Cortex of kidney (tissue), 1 donor: ENCODE measurements at places on chromosomes 3 and 15.

DNA sequence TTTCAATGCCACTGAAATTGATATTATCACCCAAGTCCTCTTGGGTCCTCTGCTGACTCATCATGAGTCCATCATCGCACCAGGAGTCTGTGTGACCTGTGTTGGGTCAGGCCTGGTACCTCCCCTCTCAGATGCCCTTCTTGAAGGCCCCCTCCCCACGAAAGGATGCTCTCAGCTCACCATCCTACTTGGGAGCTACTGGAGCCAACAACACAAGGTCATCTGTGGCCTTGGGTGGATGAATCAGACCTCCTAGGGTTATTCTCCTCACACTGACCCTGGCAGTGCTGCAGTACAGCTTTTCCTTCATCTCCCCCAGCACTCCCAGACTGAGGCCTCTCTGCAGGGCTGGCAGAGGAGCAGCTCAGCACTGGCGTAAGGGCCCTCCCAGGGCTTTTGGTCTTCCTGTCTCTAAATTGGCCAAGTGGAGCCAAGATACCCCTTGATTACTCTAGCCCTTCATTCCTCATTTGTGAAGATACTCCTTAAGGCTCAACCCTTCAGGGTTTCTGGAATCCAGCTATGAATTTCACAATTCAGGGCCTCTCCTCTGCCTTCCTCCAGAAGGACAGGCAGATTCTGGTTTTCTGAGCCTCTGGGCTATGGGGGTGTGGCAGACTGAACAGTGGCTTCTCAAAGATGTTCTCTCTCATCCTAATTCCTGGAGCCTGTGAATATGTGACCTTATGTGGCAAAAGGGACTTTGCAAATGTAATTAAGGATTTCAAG is 80.7 kb upstream of the GSK3B start:
- DNase-seq = no peak

DNA sequence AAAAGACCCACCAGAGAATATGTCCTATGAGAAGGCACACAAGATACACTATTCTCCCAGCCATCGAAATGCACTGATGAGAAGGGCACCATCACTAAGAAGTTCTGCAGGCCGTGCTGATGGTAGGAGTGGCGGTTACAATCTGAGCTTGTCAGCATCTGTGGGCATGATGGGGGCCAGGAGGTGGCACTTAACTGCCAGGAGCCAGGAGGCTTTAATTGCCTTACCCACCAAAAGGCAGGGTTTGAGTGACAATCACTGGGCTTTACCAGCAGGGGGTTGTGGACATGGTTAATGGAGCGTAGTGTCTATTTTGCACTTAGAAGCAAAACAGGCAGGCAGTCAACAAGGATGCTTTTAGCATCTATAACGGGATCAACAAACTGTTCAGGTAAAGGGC is 16.0 kb upstream of the SQOR start:
- DNase-seq = no peak

GRCh38 chr3:144942093-144942837 is 970.6 kb downstream of the DIPK2A start:
- no peak for DNase-seq

GRCh38 chr3:15271785-15272381 is 60.5 kb downstream of the SH3BP5 start:
- no peak for DNase-seq

GRCh38 chr15:89905846-89906378 is 6.8 kb downstream of the ARPIN start:
- no peak for DNase-seq

GRCh38 chr15:33742800-33743199 is 225.5 kb upstream of the CHRM5 start:
- DNase-seq = no peak

DNA sequence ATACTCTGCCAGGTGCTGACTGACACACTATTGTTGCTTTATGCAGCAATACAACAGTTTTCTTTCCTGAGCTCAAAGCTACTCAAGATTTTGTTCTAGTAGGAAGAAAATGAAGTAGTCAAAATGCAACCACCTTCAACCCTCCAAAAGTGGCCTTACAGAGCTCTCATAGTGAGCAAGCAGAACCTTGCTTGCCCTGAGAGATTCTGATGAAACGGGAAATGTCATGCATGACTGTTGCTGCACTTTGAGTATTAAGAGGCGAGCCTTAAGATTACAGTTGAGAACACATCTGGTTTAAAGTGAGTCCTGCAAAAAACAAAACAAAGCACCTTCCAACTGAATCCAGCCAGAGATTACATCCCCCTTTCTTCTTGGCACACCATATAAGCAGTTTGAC is 29.7 kb downstream of the MINDY4B start:
- no peak for DNase-seq
